ENCODE measurements at places on chromosomes 5 and 9.

DNA sequence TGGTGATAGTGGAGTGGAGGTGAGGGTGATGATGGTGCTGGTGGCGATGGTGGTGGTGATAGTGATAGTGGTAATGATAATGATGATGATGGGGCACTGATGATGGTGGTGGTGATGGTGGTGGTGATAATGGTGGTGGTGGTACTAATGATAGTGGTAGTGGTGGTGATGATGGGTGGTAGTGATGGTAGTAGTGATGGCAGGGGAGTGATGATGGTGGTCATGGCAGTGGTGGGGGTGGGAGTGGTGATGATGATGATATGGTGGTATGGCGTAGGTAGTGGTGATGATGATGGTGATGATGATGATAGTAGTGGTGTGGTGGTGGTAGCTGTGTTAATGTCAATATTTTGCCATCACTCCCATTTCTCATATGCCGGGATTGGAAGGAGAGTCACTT lies 44.5 kb upstream of the ORM1 start:
- no peak for DNase-seq

DNA sequence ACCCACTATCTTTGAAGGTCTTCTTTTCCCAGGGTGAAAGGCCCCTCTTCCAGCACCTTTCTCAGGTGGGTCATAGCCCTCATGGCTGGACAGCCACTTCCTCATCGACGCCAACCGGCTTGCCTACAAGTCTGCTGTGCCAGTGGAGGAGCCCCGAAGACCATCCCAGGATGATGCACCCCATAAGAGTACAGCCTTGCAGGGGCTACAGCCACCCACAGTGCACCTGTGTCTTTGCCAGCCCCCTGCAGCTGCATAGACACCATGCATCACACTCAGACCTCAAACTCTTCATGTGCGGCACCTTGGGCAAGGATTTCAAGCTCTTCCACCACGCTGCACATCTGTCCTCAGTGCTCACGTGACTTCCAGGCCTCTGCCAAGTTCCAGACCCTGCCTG lies 173.4 kb downstream of the SLF1 start:
- no peak for DNase-seq

- DNase-seq: no peak
Observed at GRCh38 chr5:127306647-127307046, 16.1 kb downstream of the MEGF10 start.

GRCh38 chr5:154267516-154267915 lies 77.0 kb downstream of the GALNT10 start:
- DNase-seq: no peak

DNA sequence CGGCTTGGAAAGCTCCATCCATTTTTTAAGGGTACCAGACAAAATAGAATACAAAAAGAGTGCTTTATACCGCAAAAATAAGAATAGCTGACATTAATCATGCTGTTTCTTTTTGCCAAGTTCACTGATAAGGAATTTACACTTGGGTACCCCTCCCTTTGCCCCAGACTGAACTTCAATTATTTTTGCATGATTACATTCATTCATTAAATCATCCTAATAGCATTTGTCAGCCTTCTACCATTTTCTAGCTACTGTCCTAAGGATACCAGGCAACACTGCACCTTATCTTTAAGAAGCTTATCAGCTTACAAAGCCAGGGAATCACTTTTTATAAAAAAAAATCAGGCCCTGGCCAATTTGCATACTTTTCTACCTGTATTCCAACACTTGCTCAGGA lies 48.4 kb downstream of the YIPF5 start:
- DNase-seq: no peak
